Activated T-helper 2 cell treated with anti-CD3 and anti-CD28 coated beads, Interferon-gamma antibody, Interleukin-2, Interleukin-4, amounts not matched to agents 10 μg/mL and 5 μg/mL and 100 μg/mL, durations not matched to agents 14 hours and 24 hours and 36 hours (primary cell): ENCODE measurements at places on chromosomes 12 and 14. TPM values are rescaled to one million over a fixed set of nuclear protein-coding genes. Genes with fewer than 3 reads are reported as not detected.

DNA sequence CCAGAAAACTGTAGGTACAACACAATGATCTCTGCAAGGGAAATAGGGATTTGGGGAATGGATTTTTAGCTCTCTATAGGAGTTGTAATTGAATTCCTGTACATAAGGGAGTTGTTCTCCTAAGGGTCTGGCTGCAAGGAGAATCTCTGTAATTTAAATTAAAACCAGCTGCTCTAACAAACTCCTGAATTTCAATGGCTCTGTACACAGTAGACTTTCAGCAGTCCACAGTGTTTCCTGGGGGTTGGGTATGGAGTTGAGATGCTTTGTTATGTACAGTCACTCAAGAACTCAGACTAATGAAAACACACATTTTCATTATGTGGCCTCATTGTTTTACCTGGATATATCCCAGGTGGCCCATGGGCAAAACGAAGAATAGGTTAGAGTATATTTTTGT is 93.2 kb downstream of the NAV3 start:
- no peaks in the 10 kb centered on the region for H3K36me3 ChIP-seq
- H3K4me3 ChIP-seq, result no peak overlapping the region
- no peaks in the 10 kb centered on the region for H3K4me1 ChIP-seq
- H3K27ac ChIP-seq, result no peak overlapping the region
- no peaks in the 10 kb centered on the region for H3K27me3 ChIP-seq
- DNase-seq, result no peak

GRCh38 chr12:15782667-15783066 is 6.5 kb downstream of the EPS8 start:
- H3K4me1 ChIP-seq, result peaks cover under 1% of the 10 kb centered on the region
- peaks cover 25% of the 10 kb centered on the region for H3K27me3 ChIP-seq
- H3K36me3 ChIP-seq, result no peaks in the 10 kb centered on the region
- no peak overlapping the region for H3K4me3 ChIP-seq
- DNase-seq, result no peak

GRCh38 chr12:46573347-46573658 is 200.7 kb upstream of the SLC38A2 start:
- no peaks in the 10 kb centered on the region for H3K27me3 ChIP-seq
- peaks cover 43% of the 10 kb centered on the region for H3K36me3 ChIP-seq
- no peak overlapping the region for H3K27ac ChIP-seq
- no peak overlapping the region for H3K4me3 ChIP-seq
- no peak for DNase-seq

DNA sequence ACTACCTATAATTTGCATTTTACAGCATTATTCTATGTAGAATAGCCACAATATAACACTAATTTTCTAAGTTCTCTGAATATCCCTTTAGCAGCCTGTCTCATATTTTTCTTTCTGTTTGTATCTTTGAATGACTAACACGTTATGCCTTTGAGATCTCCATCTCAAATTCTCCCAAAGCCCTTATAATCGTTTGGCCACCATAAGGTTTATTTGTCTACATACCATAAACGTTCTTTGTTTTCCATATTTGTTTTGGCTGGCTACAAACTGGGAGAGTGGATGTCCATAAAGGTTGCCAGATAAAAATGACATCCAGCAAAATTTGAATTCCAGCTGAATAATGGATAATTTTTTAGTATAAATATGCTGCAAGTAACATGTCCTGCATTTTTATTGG is 203.7 kb downstream of the STXBP6 start:
- peaks cover 14% of the 10 kb centered on the region for H3K27me3 ChIP-seq
- DNase-seq, result no peak
- H3K4me3 ChIP-seq, result no peak overlapping the region
- H3K4me1 ChIP-seq, result no peaks in the 10 kb centered on the region
- H3K27ac ChIP-seq, result no peak overlapping the region

- no peak overlapping the region for H3K4me3 ChIP-seq
- H3K27me3 ChIP-seq, result no peaks in the 10 kb centered on the region
- H3K36me3 ChIP-seq, result no peaks in the 10 kb centered on the region
Measured at GRCh38 chr14:27528328-27528727, 930.5 kb upstream of the NOVA1 start.

- no peaks in the 10 kb centered on the region for H3K27me3 ChIP-seq
- H3K4me3 ChIP-seq, result peak overlapping the region; percentile 13
- no peak for DNase-seq
- peak overlapping the region; percentile 19 for H3K27ac ChIP-seq
- H3K36me3 ChIP-seq, result peaks cover 3% of the 10 kb centered on the region
Measured at GRCh38 chr14:33836203-33836899, 114.5 kb downstream of the EGLN3 start.

DNA sequence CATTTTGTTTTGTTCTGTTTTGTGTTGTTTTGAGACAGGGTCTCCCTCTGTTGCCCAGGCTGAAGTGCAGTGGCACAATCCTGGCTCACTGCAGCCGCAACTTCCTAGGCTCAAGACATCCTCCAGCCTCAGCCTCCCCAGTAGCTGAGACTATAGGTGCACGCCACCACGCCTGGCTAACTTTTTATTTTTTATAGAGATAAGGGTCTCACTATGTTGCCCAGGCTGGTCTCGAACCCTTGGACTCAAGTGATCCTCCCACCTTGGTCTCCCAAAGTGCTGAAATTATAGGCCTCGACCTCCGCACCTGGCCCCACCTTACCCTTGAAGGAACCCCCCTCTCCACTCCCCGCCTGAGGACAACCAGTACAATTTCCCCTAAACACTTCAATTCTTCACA is 7.5 kb upstream of the IFT81 start:
- no peak for DNase-seq
- H3K4me3 ChIP-seq, result no peak overlapping the region
- H3K27ac ChIP-seq, result no peak overlapping the region
- peaks cover 3% of the 10 kb centered on the region for H3K4me1 ChIP-seq

GRCh38 chr12:79643821-79644220 is 46.9 kb downstream of the PAWR start:
- no peaks in the 10 kb centered on the region for H3K27me3 ChIP-seq
- no peak overlapping the region for H3K4me3 ChIP-seq
- DNase-seq, result no peak
- H3K27ac ChIP-seq, result no peak overlapping the region
- no peaks in the 10 kb centered on the region for H3K4me1 ChIP-seq

DNA sequence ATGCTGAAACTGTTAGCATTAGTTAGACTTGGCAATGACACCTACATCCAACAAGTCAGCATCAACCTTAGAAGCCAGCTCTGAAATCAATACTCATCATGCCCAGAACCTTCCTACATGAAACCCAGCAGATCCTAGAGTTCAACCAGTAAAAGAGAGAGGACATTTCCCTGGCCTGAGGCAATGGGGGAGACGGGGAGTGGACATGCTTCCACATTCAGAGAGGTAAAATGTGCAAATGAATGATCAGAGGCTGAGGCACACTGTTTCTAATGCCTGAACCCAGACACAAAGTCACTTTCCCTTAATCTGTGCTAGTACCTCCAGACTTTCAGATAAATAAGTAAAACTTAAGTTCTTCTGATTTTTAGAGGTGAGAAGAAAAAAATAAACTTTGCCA is 34.5 kb downstream of the ERO1A start:
- no peak for DNase-seq
- H3K27ac ChIP-seq, result peak overlapping the region; percentile 5
- H3K27me3 ChIP-seq, result no peaks in the 10 kb centered on the region
- H3K4me3 ChIP-seq, result no peak overlapping the region
- H3K36me3 ChIP-seq, result peaks cover 71% of the 10 kb centered on the region

- no peak for DNase-seq
- H3K4me3 ChIP-seq, result no peak overlapping the region
- no peaks in the 10 kb centered on the region for H3K4me1 ChIP-seq
- H3K27ac ChIP-seq, result no peak overlapping the region
- no peaks in the 10 kb centered on the region for H3K27me3 ChIP-seq
Measured at GRCh38 chr12:77349689-77350370, 284.5 kb upstream of the E2F7 start.

PRIMA1 gene
- total RNA-seq, result not detected in 2 replicates

GUCY2C gene
- total RNA-seq, result not detected in 2 replicates

AJUBA gene
- total RNA-seq, result 1.5 and 2.1 TPM in 2 replicates

PPFIA2 gene
- total RNA-seq, result not detected in 2 replicates

CKB gene
- 14.0 and 15.3 TPM in 2 replicates for total RNA-seq

SOAT2 gene
- not detected in 2 replicates for total RNA-seq

TMEM30B gene
- total RNA-seq, result 0.46 and 0.66 TPM in 2 replicates
